Naive thymus-derived CD8-positive, alpha-beta T cell (primary cell): ENCODE measurements at places on chromosomes 5 and 9.

DNA sequence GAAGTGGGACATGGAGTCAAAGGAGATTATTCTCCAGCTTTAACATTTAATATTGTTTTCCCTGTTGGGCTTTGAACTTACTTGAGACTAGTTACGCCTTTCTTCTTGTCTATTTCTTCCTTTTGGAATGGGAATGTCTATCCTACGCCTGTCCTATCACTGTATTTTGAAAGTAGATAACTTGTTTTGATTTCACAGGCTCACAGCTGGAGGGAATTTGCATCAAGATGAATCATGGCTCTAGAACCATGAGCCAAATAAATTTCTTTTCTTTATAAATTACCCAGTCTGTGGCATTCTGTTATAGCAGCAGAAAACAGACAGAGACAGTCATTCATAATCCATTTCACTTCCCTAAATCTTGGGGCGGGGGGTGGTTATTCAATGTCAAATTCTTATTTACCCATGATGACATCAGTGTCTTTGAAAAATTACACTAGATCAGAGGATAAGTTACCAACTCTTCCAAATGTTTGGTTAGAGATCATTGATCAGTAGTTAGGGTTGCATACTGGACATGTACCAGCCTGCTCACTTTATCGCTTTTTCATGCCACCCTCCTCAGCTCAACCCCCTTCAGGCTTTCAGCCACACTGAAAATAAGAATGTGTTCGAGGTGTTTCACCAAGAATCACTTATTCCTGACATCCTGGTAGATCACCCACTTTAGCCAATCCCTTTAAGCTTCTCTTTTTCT is 419.6 kb upstream of the PIK3R1 start:
- DNase-seq = no peak

- DNase-seq = no peak
Observed at GRCh38 chr9:93024986-93025630, 33.4 kb upstream of the SUSD3 start.

GRCh38 chr5:53834500-53834899 is 274.1 kb downstream of the NDUFS4 start:
- DNase-seq = no peak

DNA sequence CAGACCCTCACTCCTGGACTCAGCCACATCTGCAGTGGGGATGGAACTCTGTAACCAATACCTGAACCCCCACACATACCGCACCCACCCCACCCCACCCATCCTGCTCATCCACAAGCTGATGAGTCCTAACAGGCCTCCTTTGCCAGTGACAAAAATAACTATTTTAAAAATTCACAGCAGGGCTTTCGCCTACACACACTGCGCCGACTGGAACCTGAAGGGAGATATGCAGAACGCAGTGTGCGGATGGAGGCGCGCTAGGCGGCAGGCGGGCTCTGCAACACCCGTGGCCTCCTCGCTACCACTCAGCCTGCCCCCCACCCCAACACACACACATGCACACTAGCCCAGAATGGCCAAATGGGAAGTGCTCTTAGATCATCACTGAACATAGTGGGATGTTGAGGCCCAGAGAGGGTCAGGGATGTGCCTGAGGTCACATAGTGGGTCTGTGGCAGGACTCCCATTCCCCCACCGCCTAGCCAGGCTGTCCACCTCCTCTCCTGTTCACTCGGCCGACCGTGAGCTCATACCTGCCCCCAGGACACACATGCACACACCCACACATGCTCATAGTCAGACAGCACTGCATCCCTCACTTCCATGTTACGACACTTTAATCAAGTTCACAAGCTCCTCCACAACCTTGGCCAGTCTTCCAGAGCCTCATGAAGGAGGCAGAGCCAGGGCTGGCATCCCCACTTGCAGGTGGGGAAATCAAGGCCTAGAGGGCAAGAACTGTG is 6.3 kb upstream of the CAMK2A start:
- DNase-seq = no peak

GRCh38 chr5:52703321-52703720 is 84.4 kb upstream of the ITGA1 start:
- no peak for DNase-seq

GRCh38 chr5:57349214-57349613 is 133.4 kb downstream of the ACTBL2 start:
- DNase-seq = no peak

- no peak for DNase-seq
Observed at GRCh38 chr9:121556580-121556979, 56.9 kb upstream of the GGTA1 start.

- DNase-seq = no peak
Observed at GRCh38 chr9:138118601-138119071, 241.1 kb downstream of the CACNA1B start.

- no peak for DNase-seq
Observed at GRCh38 chr9:81076131-81076530, 613.2 kb downstream of the TLE1 start.

DNA sequence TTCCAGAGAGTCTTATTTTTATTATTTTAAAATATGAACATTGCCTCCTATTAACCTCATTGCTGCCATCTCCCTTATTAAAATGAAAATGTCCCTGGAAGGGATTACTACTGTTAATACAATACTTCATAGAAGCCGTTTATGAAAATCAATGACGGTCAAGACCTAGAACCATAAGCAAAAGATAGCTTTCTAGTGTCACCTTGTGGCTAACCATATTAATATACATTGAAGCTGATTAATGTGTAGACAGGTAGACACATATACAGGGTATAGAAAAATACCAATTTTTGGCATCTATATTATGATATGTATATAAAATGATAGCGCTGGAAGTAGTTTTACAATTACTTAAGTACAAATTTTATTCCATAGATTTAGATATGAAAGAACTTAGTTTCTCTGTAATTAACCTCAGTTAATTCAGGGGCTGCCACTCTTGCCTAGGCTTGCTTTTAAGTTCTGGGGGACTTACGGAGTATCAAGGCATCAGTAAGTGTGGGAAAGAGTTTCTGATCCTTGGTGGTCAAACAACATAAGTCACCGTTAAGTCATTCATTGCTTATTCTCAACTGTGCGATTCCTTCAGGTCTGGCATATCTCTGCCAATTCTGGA is 2.5 kb upstream of the YTHDC2 start:
- no peak for DNase-seq

- no peak for DNase-seq
Observed at GRCh38 chr5:122091936-122092600, 14.0 kb upstream of the LOX start.

GRCh38 chr9:100724886-100725285 is 147.0 kb downstream of the CAVIN4 start:
- no peak for DNase-seq

GRCh38 chr9:31027678-31028077 is 1356.8 kb upstream of the ACO1 start:
- no peak for DNase-seq

- DNase-seq = no peak
Observed at GRCh38 chr9:69433968-69434367, 109.0 kb downstream of the ENTREP1 start.

DNA sequence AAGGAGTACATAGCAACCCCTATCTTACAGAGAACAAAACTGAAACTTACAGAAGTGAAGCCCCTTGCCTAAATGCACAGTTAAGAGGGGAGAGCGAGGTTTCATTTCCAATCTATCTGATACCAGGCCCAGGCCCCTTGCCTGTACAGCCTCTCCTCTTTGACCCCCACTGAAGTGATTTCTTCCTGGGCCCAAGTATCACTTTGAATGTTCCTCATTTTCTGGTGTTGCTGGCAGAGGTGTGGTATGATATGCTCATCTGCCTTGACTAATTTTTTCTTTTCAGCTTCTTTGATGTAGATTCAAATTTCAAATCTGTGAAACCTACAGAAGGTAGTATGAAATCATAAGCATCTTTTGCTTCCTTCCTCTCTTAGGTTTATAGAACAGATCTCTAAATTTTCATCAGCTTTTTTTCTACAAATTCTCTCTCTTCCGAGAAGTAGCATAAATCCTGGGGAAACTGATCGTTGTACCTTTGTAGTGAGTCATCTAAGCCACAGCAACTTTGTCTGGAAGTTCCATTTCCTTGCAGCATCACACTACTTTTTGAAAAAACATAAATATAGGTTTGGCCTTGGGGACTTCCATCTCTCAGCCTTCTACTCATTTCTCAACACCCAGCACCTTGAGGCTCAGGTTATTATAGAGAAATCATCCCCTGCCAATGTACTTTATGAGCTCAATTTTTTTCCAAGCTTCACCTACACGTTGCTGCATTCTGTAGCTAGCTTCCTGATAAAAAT is 402.4 kb upstream of the PTGER4 start:
- DNase-seq = no peak

DNA sequence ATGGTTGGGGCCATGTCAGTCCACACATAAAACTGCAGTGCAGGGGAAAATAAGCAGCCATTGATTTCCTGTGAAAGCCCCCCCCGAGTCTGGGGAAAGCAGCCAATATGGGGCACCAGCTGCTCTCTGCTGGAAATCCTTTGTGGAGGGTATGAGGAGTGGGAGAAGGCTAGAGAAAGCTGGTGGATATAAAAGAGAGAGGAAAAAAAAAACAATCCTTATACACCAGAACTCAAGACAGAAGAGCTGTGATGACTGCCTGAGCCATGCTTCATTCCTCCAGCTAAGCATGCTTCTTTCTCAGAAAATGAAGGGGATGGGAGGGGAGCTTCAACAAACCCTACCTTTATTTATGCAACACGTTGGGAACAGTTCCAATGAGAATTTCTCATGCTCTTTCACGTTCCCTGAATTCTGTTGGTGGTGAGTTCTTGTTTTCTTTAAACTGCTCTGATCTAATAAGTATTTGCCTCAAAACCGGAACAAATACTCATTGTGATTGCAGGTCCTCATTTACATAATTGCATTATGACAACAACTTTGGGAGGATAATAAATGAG is 688.0 kb upstream of the SEMA6A start:
- no peak for DNase-seq

DNA sequence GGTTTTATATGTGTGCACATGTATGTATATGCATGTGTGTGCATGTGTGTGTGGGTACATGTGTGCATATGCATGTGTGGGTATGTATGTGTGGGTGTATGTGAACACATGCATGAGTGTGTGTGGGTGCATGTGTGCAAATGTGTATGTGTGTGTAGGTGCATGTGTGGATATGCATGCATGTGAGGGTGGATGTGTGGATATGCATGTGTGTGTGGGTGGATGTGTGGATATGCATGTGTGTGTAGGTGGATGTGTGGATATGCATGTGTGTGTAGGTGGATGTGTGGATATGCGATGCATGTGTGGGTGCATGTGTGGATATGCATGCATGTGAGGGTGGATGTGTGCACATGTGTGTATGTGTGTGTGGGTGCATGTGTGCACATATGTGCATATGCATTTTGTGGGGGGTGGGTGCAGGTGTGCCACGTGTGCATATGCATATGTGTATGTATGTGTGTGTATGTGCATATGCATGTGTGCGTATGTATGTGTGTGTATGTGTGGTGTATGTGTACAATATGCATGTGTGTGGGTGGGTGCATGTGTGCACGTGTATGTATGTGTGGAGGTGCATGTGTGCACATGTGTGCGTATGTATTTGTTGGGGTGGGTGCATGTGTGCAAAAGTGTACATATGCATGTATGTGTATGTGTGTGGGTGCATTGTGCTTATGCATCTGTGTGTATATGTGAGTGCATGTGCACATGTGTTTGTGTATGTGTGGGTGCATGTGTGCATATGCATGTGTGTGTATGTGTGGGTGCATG is 144.2 kb downstream of the GAS1 start:
- no peak for DNase-seq

GRCh38 chr5:6578676-6579343 is 54.0 kb downstream of the NSUN2 start:
- DNase-seq = no peak

DNA sequence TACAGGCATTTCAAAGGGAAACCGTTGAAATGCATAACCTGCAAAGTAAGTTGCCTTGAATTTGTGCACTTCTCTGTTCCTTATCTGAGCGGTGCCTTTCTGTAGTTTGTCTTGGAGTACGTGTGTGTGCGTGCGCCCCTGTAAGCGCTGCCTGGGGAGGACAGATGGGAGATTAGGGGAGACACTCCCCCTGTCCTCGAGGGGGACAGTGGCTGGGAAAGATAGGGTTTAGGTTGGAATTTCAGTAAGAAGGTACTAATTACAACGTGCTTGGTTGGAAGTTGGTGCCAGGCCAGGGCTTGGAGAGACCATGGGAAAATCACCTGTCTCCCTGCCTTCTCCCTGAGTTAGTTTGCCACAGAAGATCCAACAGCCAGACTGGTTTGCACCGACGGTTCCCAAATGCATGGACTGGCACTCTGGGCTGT is 73.2 kb downstream of the PIK3R1 start:
- no peak for DNase-seq

DNA sequence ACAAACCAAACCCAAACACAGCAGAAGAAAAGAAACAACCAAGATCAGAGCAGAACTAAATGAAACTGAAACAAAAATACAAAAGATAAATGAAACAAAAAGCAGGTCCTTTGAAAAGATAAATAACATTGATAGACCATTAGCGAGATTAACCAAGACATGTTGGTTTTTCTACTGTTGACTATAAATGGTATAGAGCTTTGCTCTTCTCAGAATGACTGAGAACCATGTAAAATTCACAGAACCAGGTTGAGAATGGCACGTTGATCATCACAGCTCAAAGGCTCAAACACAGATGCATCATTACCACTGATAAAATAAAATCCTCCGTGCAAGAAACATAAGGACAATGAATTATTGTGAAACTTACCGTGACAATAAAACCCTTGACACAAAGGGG is 105.2 kb downstream of the MARCHF11 start:
- DNase-seq = no peak

- no peak for DNase-seq
Observed at GRCh38 chr5:171669571-171669970, 116.0 kb upstream of the SMIM23 start.

DNA sequence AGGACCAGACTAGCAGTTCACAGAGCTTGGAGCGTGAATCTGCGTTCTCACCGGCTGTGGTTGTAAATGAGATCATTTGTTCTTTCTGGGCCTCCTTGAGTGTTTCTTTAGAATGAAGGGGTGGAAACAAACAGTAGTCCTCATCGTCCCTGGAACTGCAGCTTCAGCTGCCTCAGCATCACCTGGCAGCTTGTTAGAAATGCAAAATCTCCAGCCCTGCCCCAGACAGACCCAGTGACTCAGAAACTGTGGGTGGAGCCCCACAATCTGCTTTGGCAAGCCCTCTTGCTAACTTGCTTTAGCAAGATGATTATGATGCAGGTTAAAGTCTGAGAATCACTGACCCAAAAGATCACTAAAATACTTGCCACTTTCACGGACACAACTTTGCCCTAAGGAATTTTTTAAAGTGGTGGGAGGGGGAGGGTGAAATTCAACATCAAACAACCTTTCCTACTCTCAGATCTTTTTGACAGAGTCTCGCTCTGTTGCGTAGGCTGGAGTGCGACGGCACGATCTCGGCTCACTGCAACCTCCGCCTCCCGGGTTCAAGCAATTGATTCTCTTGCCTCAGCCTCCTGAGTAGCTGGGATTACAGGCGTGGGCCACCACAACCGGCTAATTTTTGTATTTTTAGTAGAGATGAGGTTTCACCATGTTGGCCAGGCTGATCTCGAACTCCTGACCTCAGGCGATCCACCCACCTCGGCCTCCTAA is 86.0 kb downstream of the BRINP1 start:
- DNase-seq = no peak

GRCh38 chr5:139105621-139106071 is 92.5 kb downstream of the SIL1 start:
- no peak for DNase-seq
